Stimulated activated memory B cell treated with anti-CD40 and anti-IgM and Interleukin-4, amounts not matched to agents 10 μg/mL and 1 μg/mL and 100 μg/mL, for 72 hours (primary cell): ENCODE measurements at places on chromosomes 3 and 15.

DNA sequence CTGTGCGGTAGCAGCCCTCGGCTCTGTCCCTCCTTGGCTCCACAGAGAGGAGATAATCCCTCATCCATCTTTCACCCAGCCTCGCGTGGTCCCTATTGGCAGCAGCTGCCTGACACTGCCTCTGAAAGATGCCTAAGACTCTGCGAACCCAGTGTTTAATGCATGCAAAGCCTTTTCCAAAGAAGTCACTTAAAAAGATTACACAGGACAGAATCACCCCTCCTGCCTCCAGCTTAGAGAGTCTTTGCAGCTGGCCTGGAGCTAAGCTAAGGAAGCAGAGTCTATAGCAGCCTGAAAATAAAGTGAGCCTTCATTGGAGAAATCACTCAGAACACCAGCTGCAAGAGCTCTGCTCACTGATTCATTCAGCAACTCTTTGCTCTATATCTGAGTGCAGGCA is 247.2 kb downstream of the SHQ1 start:
- no peak for ATAC-seq

- no peak for ATAC-seq
These were observed 273.6 kb downstream of the CNTN4 start for GRCh38 chr3:2372306-2372705.

- no peak for ATAC-seq
These were observed 63.0 kb downstream of the VPS8 start for GRCh38 chr3:184874709-184875644.

DNA sequence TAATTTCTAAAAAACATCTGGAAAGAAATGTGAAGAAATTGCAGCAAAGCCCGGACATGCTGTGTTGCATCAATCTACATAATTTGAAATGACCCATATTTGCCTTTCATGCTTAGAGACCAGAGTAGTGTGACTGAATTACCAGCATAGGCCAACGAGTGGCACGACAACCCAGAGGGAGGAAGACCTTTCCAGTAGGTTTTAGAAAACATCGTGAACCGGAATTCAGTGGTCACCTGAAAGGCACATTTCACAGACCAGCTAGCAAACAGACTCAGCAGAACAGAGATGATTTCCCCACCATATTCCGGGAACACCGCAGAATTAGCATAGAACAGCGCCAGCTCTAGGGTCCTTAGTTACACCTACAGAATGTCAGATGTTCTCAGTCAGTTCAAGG is 620.0 kb upstream of the ZNF385D start:
- no peak for ATAC-seq

GRCh38 chr3:24018784-24019570 is 73.9 kb downstream of the NR1D2 start:
- ATAC-seq = no peak

- ATAC-seq = no peak
These were observed 1.8 kb downstream of the HDGFL3 start for GRCh38 chr15:83205725-83206324.

DNA sequence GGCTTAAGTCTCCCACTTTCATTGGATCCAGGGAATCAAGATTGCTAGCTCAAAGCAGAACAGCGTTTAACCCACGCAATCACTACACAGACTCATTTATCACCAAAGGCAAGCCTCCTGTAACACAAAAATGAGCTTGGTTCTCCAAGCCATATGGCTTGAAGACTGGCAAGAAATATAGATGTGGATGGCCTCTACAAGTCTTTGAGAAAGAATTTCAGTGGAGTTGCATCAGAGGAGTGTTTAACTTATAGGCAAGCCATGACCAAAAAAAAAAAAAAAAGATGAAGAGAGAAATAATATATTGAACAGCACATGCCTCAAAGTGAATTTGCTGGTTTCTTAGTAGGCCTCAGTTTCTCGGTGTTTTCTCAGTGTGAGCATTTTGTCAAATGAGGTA is 27.3 kb downstream of the PDZRN3 start:
- ATAC-seq = no peak

DNA sequence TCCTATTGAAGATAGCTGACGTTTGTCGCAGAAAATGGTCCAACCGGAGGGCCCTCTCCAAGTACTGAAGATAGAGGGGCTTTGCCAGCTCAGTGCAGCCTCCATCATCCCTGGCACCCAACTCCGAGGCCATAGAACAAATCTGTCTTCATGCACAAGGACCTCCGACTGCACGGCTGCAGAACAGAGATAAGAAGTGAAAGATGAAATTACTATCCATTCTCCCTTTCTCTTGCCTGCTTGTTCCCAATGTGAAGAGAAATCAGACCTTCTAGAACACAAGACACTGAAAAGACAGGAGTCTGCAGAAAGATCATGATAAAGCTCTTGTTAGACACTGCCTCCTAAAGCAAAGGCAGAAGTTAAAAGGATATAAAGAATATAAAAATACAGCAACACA is 19.9 kb downstream of the INO80 start:
- no peak for ATAC-seq

GRCh38 chr15:57305009-57305408 is 71.3 kb upstream of the CGNL1 start:
- ATAC-seq = no peak

DNA sequence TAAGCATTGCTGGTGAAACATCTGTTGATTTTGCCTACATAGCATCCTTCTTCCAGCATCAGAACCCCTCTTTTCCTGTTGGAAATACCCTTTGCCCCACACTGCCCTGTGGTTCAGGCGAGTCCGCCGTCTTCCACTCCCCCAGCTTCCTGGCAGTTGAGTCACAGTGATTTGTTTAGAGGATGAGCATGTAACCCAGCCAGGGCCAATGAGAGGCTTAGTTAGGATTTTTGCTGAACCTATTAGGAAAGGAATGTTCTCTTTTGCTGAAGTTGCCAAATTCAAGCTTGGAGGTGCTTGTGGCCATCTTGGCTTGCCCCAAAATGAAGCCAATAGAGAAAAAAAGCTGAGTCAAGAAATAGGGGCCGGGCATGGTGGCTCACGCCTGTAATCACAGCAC is 19.0 kb upstream of the MEX3B start:
- ATAC-seq = no peak

- peak; percentile 76 for ATAC-seq
These were observed 3.5 kb upstream of the MTFMT start for GRCh38 chr15:65032801-65033537.

DNA sequence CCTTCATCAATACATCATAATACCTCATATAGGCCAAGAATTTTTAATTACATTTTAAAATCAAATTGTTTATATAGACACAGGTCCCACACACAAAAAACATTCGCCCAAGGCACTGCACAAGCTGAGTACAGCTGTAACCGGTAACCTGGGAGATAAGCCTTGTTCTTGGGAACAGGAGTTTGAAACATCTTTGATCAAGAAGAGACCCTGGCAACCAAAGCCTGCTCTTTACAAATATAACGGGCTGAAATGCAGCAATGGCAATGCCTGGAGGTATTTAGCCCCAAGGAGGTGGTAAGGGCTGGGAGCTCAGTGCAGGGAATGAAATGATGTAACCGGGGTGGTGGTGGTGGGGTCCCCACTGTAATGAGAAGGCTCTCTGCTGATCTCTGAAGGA is 7.2 kb upstream of the CORO2B start:
- ATAC-seq = no peak
